MV-4-11 (cell line): ENCODE measurements at places on chromosomes 3 and 15.
A peak's percentile ranks its signal among the peaks of the same experiment; 100 is the strongest.

GRCh38 chr3:125324341-125324740 is 50.8 kb downstream of the ZNF148 start:
- no peak for DNase-seq

DNA sequence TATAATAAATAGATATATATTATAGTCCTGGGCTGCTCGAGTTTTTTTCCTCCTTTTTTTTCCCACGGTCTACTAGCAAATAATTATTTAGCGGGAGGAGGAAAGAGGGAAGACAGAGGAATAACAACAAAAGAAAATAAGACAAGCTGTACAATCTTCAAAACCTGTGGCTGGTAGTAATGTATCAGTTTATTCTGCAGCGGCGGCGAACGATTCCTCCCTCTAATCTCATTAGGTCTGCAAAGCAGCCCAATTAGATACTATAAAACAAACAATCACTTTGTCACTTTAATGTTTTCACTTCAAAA is 390 bp upstream of the TLE3 start:
- DNase-seq = no peak

GRCh38 chr3:42805141-42805821 is 991 bp upstream of the HIGD1A start:
- DNase-seq = no peak

DNA sequence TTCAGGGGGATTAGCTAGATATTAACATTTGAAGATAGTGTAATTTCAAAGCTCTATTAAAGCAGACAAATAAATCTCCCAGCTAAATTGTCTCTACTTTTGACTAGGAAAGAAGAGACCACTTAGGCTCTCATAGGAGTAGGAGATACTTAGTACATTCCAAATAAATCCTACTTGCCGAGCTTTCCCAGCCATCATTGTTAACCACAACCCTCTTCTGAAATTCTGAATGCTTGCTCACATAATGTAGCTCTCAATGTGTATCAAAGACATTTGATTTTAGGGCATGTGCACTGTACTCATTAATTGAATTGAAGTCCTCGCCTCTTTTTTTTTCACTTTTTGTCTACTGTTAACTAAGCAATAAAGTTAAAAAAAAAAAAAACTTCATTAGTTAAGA is 598.2 kb upstream of the ADAMTS9 start:
- DNase-seq = no peak

GRCh38 chr15:73856458-73857192 is 16.7 kb upstream of the TBC1D21 start:
- no peak for DNase-seq

- no peak for DNase-seq
These were observed 330.6 kb downstream of the VPS13C start for GRCh38 chr15:61729646-61730045.

DNA sequence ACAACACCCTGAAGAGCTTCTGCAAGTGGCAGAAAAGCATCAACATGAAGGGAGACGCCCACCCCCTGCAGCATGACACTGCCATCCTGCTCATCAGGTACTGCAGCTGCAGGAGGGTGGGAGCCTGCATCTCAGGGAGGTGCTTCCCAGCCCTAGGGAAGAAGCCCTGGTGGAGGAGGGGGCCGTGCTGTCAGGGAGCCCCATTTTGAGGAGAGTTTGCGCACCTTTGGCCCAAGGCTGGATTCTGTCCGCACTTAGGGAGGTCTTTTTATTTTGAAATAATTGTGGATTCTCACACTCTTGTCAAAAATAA is 42.1 kb downstream of the SAXO2 start:
- no peak for DNase-seq

GRCh38 chr3:139677388-139678155 is at the start of gene NMNAT3:
Gene NMNAT3, minus strand, starts transcription at chr3:139677972. Its CDS starts 50,248 bp downstream, at chr3:139627724.
- peak; percentile 77 for DNase-seq

GRCh38 chr3:184423561-184423960 is 43.7 kb downstream of the CHRD start:
- DNase-seq = peak; percentile 71

DNA sequence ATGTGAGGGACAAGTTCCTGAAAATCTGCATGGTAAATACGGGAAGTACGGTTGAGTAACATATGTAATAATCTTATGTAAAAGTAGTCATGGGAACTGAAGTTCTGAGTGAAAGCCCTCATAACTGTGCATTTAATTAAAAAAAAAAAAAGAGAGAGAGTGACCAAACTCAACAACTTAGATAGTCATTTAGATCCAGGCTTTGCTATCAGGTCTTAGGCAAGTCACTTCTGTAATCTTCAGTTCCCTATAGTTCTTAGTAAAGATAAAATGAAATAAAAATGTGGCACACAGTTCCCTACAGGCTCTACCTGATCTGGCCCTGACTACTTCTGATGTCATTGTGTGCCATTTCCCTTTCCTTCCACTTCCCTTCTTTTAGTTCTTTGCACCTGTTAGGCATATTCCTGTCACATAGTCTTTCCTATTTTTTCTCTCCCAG is 15.0 kb downstream of the RNF111 start:
- peak; percentile 92 for DNase-seq

- no peak for DNase-seq
These were observed 15.2 kb downstream of the LDHAL6B start for GRCh38 chr15:59221511-59222505.

DNA sequence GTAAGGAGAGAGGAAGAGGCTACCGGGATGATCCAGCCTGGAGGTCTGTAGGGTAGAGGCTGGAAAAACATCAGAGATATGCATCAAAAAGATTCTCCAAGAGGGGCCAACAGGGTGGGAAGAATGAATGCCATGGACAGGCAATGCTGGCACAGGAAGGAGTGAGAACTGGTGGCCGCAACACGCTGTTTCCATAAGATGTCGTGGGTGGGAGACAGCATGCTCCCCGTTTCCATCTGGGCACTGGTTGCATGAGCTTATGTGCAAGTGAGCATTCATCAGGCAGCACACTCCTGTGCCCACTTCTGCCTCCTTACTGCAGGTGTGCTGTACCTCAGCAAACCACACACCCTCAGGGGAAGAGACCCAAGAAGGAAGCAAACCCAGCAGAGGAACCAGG is 59.4 kb downstream of the GABRB3 start:
- DNase-seq = no peak

DNA sequence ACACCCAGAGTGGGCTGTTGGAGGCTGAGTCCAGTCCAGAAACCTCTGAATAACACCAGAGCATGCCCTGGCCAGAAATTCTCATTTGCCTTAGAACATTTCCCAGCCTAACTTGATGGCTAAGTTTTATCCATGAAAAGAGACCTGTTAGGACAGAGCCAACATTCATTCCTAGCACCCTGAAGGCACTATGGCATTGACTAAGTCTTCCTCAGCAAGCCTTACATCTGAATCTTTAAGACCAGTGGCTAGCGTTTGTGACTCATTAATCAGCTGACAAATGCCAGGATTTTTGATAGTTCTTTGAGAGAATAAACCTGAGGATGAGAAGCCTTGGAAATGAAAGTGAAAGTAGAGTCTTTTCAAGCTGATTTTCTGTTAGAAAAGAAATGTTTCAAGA is 1087.1 kb upstream of the ALCAM start:
- DNase-seq = peak; percentile 36

- peak; percentile 59 for DNase-seq
These were observed 90.6 kb downstream of the TNFAIP8L3 start for GRCh38 chr15:51004103-51004551.

DNA sequence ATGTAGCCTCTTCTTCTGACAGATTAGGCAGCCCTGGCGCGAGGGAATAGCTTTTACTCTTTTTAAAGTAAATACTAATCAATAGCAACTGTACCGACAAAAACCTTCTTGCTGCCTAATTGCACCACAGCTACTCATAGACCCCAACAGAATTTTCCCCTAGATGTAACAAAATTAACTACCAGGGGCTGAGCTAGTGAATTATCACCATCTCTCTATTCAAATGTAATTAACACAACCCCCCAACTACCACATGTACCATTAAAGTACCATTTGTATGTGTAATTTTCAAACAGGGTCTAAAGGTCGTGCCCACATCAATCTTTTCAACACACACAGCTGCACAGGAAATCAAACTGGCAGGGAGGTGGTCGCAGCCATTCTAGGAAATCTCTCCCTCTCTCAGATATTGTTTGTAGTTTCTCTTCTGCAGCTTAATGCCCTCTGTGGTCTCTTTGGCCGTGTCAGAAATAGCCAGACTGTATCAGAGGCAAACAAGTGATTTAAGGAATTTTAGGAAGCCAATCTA is 322.9 kb downstream of the RORA start:
- DNase-seq = no peak

DNA sequence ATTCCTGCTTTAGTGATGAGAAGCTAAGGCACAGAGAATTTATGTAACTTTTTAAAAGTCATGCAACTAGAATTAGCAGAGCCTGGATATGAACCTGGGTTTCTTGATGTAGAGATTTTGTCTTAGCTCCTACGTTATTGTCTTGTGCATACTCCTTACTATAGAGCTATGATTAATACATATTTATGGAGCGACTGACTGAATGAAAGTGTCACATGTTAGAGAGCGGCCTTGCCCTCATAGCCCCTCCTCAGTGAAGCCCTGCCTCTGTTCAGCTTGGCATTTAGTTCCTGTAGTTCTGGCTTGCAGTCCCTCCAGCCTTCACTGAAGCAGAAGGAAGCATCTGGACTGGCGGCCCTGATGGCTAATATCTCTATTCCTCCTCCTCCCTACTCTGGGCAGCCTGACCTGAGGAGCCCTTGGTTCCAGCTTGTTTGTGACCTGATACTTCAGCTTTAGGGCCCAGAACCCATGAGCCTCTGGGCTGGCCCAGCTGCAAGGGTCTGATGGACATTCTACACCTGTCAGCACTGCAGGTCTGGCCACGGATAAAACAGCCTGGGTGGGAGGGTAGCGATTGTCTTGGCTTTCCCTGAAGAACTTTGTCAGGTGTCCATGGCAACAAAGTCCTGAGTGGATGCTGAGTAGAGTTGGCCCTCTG is 13.4 kb upstream of the AGBL1 start:
- no peak for DNase-seq

GRCh38 chr3:128814519-128815317 is 64.7 kb upstream of the ACAD9 start:
- DNase-seq = peak; percentile 59

DNA sequence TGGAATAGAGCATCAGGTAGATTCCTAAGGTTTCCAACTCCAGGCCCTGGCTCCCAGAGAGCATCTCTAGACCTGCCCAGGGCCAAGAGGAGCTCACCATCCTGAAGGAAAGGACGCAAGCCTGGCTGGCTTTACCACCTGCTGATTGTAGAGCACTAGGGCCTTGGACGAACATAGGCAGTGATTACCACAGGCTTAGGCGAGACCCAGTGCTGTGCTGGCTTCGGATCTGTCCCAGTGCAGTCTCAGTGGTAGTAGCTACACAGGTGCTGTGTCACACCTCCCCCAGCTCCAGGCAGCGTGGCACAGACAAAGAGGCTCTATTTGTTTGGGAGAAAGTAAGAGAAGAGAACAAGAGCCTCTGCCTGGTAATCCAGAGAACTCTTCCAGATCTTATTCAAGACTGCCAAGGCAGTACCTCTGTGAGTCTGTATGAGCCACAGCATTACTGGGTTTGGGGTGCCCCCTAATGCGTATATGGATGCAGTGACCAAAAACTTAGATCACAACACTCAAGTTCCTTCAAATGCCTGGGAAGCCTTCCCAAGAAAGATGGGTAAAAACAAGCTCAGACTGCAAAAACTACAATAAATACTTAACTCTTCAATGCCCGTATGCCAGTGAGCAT is 25.4 kb downstream of the ISG20 start:
- DNase-seq = peak; percentile 12

GRCh38 chr3:87000940-87001339 is 10.0 kb upstream of the VGLL3 start:
- no peak for DNase-seq

GRCh38 chr3:83131236-83131635 is 1369.8 kb upstream of the GBE1 start:
- no peak for DNase-seq

DNA sequence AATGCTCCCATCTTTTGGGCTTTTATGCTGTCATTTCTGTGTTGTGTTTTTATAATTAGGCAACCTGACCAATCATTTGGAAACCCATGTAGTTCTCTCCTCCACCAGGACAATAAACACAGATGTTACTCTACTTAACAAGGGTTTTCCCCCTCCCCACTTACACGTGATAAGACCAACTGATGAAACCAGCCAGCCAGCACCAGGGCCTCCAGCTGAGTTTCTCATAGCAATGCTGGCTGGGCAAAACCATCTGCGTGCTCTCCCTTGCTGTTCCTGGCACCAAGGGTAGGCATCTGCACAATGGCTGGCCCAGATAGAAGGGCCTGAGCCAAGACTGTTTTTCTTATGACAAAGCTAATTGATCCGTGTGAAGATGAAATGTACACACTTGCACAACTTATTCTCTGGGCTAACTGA is 310.4 kb downstream of the PLCL2 start:
- DNase-seq = peak; percentile 69

DNA sequence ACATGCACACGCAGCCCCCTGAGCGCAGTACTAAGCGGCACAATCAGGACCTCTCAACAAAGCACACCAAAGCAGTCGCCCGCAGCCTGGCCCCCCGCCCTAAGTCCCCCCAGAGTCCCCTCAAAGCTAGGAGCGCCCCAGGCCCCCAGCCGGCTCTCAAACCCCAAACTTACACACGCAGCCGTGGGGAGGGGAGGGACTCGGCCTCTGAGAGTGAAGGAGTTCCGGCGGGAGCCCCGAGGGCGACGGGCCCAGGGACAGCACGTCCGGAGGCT is 5.5 kb downstream of the GATA2 start:
- DNase-seq = no peak

- DNase-seq = no peak
These were observed 99.0 kb downstream of the MEGF11 start for GRCh38 chr15:66154581-66154980.

DNA sequence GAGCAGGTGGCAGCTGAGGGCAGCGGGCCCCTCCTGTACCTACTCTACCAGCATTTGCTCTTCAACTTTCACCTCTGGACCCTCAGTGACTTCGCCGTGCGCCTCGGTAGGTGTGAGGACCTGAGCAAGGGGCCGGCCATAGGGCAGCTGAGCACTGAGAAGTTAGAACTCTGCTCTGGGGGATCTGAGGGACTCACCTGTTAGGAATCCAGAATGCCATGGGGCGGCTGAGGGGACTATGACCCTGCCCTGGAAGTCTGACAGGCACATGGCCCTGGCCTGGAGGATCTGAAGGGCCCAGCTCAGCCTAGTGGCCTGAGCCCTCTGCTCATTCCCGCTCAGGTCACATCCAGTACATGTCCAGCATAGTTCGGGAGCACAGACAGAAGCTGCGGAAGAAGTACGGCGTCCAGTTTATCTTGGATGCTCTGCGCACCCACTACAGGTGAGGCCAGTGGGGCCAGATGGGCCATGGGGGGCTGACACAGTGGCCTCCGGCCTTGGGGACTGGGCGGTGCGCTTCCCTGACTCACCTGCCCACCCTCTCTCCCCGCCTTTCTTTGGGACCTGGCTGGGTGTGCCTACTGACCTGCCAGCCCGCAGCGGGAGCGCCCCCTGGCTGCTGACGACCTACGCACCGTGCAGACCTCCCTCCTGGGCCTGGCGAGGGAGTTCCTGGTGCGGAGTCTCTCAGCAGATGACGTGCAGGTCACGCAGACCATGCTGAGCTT is 18.8 kb downstream of the NBEAL2 start:
- no peak for DNase-seq

DNA sequence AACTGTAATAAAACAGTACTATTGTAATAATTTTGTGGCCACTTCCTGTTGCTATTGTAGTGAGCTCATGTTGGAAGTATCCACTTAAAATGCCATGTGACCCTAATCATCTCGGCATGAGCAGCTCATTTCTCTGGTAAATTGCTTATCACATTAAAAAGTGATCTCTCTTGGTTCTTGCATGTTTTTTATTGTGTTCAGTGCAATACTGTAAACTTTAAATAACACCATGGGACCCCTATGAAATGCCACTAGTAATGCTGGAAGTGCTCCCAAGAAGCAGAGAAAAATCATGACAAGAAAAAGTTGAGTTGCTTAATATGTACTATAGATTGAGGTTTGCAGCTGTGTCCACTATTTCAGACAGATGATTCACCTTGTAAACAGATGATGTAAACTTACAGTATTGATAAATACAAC is 45.6 kb downstream of the NMD3 start:
- DNase-seq = no peak
